Activated gamma-delta T cell (primary cell): ENCODE measurements at places on chromosomes 1 and 21.

DNA sequence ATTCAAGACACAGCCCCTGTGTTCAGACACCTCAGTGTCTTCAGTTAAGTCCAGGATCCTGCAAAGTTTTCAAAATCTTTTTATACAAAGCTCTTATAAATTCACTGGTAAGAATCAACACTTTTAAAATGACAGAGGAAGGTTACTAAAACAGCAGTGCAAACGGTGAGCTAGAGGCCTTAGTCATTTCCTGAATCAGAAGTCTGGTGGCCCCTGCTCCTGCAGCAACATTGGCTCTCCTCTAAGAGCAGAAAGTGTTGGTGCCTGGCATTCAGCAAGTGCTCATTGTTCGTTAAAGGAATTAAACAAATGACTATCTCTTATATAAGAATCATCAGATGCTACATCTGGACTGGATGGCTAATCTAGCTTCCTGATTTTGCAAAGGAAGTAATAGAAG lies 282.9 kb downstream of the PTGER3 start:
- DNase-seq = no peak

- no peak for DNase-seq
These were observed 242.6 kb upstream of the C1orf105 start for GRCh38 chr1:172177849-172178248.

- DNase-seq = no peak
These were observed 52.9 kb downstream of the ESRRG start for GRCh38 chr1:216670118-216670883.

- DNase-seq = no peak
These were observed 11.5 kb upstream of the PDXK start for GRCh38 chr21:43707462-43707861.

DNA sequence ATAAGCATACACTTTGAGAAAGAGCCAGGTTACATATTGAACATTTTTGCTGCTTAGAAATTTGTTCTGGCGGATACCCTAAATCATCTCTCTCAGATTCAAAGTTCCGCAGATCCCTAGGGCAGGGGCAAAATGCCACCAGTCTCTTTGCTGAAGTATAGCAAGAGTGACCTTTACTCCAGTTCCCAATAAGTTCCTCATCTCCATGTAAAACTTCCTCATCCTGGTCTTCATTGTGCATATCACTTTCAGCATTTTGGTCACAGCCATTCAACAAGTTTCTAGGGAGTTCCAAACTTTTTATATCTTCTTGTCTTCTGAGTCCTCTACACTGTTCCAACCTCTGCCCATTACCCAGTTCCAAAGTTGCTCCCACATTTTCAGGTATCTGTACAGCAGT lies 23.3 kb upstream of the LYPD8 start:
- no peak for DNase-seq

DNA sequence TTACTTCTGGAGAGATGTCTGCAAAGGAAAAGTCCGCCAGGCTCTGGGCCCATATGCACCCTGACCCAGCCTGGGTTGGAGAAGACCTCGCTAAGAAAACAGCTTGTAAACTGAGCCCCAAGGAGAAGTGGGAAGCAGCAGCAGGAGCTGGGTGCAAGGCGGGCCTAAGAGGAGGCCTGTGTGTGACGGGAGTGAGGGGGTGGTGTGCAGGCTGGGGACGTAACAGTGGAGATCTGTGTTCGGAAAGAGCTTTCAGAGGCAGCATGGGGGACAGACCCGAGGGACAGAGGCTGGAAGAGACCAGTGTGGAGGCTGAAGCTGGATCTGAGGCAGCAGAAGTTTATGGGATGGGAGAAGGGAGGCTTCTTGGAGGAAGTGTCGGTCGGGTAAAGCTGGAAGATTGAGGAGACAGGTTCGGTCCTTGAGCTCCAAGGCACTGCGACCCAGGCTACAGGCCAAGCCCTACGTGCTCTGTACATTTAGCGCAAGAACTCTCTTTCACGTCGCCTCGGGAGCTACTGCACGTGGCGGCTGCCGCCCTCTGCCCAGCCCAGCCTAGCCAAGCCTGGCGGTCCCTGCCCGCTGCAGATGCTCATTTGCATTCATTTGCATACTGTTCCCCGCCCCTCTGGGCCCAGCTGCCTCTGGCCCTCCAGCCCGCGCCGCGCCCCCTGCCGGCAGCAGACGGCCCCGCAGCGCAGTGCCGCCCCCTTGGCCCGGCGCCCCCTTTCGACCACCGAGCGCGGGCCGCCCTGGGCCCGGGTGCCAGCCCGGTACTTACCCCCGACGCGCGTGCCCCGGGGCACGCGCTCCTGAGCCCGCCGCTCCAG lies 6.3 kb downstream of the HPCA start:
- DNase-seq = no peak

- DNase-seq = no peak
These were observed 127.0 kb upstream of the VAMP3 start for GRCh38 chr1:7644086-7644485.

DNA sequence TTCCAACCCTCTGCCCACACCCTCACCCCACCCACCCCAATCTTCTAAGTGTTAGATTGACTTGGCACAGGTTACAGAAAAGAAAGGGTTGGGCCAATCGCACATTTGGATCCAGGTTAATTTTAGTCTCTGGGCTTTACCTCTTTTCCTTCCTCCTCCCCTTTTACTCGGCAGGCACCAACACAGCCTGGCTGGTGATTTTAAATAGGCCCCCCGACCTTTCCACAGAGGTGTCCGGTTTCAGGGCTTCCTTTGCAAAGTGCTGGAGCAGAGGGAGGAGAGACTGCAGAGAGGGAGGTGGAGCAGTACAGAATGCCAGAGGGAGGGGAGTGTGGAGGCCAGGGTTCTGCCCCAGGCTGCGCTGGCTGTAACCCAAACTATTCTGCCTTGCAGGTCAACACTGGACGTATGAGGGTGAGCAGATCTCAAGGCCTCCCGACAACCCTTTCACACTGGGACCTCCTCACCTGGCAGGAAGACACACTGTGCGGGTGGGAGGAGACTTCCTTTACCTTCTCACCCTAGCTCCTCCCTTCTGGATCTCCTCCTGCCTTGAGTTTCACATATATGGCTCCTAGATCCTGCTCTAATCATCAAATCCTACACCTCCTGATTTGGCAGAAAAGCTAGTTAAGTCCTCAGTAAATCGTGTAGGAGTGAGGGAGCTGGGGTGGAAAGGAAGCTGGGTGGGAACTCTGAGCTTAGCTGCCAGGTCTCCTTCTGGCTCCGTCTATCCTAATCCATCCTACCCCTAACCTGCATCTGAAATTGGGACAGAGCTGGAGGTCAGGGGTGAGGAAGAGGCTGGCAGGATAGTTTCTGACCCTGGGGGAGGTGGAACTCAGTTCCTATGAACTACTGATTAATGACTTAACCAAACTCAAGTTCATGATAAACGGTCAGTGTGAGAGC lies 2.4 kb downstream of the CA14 start:
- no peak for DNase-seq

DNA sequence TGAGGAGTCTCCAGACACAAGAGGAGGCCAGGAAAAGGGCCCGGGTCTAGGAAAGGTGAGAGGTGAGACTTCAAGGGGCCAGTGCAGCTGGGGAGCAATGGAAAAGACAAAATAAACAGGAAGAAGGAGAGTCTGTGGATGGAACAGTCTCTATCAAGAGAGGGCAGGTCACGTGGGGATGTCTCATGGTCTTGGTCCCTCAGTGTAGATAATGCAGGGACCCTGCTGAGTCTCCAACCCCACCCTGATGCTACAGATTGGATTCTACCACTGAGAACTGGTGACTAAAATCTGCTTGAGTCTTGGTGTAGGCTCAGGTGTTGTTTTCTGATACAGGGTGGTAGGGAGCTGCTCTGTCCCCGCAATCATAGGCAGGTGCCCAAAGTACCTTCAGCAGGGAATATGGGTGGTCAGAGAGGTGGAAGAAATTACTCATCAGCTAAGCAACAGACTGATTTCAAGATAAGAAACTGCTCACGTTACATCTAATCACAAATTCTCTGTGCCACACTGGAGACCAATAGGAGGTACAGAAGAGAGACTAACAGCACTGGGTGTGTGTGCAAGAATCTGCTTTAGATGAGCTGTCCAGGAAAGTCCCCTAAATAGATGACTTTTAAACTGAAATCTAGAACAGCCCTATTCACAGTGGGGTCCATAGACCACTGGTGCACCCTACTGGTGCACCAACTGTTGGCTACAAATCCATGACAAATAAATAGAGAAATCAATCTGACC lies 101.5 kb upstream of the TLR5 start:
- DNase-seq = no peak
